IPS-NIHi11 (cell line): ENCODE measurements at places on chromosomes 4 and X.

DNA sequence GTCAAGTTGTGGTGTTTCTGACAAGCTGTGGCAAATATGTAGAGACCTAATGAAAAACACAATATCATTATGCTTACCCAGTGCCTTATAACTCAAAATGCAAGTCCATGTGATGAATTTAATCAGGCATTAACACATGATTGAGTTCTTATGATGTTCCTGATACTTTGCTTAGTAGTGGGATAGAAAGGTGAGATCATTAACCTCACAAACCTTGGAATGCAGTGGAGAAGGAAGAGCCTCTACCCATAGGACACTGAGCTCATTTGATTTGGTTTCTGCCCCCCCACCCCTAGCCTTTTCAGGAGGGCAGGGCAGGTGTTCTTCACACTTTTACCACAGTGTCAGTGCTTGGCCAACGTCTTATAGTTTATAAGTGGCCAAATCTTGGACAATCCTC lies 683.6 kb upstream of the CPEB2 start:
- DNase-seq = no peak

DNA sequence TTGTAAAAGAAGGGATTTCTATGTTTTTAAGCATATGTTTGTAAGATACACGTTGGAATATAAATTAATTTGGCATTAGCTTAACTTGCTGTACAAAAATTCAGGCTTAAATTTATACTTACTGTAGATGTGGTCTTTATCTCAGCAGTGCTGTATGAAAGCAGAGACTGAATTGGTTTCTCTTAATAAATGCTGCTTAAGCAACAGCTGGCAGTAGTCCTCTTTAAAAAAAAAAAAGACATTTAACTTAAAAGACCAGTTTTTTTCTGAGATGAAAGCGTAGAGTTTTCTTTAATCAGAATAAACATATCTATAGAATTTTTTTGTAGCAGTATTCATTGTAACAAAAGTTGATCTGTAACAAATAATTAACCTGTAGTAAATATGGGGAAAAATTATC lies 124.6 kb downstream of the RAP1GDS1 start:
- no peak for DNase-seq

GRCh38 chr4:10006231-10006600 lies 15.1 kb downstream of the SLC2A9 start:
- DNase-seq = peak; percentile 29

DNA sequence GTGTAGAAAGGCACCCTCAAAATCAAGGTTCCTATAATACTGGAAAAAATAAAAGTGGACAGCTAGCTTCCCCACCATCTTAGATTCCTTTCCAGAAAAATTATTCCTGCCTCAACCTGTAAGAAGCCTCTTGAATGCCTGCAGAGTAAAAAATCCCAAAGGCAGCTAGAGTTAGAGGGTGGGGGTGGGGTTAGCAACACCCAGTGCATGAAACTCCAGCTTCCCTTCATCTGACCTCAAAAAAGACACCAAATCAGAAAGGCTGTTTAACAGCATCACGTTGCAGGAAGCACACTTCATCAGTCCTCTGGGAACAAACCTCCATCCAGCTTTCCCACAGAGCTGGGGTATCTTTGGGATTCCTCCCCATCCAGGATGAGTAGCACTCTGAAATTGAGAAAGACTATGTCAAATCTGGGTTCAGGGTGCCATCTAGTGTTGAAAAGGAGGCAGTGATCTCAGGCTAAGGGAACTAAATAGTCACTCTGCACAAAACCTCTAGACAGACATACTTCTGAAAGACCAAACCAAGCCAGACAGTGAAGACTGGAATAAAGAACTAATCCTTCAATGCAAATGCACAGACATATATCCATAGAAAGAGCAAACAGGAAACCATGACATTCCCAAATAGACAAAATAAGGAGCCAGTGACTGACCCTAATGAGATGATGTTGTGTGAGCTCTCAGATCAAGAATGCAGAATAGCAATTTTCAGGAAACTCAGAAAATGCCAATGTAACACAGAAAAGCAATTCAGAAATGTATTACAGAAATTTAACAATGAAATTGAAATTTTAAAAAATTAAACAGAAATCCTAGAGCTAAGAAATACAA lies 97.9 kb downstream of the ARHGEF9 start:
- peak; percentile 42 for DNase-seq

DNA sequence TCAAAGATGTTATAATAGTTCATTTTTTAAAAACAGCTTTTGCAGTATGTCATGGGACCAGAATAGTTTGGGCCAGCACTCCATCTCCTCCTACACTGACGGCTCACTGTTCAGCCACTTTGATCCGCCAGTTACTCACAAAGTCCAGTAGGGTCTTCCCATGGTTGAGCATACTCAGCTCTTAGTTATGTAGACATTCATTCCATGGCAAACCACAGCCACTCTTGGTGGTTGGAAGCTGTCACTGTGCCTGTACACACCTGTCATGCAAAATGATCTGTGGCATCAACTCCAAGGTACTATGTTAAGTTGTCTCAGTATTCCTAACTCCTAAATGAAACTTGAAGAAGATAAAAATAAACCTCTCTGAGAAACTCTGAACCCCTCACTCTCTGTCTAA lies 127.2 kb downstream of the NR3C2 start:
- no peak for DNase-seq

GRCh38 chrX:118534716-118535493 lies 39.3 kb downstream of the DOCK11 start:
- DNase-seq = no peak

DNA sequence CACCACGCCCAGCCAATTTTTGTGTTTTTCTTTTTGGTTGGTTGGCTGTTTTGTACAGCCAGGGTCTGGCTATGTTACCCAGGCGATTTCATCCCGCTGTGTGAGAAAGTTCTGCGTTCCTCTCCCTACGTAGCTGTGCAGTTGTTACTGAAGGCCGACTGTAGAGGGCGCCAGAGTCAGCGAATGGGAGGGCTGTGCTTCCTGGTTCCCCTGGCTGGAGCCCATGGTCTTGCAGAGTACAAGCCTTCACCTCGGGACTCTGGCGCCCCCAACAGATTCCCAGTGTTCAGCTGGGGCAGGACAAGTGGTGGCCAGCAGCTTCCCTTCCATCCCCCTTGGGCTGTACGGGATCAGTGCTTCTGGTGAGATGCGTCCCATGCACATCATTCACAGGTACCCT lies 5.6 kb upstream of the CT45A1 start:
- peak; percentile 72 for DNase-seq

GRCh38 chr4:108738003-108738706 lies 24.7 kb downstream of the ETNPPL start:
- DNase-seq = no peak

DNA sequence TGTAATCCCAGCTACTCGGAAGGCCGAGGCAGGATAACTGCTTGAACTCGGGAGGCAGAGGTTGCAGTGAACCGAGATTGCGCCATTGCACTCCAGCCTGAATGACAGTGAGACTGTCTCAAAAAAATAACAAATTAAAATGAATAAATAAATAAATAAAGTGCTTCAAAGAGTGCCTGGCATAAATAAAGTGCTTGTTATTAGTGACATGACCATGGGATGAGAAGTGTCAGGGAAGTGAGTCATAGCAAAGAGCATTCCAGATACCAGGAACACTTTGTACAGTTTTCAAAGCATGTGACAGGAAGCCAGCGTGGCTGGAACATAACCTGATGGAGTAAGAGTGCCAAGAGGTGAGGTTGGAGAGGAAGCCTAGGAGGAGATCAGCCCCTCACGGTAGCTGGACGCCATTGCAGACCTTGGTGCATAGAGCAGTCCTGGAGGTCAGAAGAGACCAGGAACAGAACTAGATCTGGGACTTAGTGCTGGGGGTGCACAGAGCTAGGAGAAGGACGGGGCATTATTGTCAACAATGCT lies 6.0 kb upstream of the WDR13 start:
- DNase-seq = no peak

DNA sequence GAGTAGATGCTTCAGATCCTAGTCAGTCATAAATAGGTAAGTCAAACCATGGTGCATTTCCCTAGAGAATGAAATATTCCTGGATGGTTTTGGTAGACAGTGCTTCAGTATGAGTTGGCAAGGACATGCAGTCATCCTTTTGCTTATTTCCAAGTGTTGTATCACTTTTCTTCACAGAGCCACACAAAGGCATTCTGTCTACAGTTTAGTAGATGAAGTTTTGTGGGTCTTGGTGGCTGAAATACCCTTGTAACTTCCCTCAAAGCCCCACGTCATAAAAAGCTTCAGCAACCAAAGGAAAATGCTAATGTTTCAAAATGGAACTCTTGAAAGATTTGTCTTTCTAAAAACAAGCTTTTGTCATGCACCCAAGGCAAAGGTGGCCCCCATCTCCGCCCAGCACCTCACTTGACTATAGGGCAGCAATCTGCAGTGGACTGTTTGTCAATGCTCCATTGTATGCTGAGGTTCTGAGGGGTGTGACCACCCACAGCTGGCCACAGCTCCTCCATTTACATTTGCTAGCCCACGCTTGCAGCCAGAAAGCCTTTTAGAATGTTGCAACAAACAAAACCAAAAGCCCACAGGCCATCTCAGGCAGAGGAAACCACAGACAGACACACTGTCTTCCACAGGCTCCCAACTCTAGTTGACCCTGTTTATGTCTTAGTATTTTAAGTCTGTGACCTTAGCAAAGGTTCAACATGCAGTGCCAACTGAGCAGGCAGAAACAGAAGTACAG lies 87.1 kb upstream of the FAM9C start:
- DNase-seq = peak; percentile 13

DNA sequence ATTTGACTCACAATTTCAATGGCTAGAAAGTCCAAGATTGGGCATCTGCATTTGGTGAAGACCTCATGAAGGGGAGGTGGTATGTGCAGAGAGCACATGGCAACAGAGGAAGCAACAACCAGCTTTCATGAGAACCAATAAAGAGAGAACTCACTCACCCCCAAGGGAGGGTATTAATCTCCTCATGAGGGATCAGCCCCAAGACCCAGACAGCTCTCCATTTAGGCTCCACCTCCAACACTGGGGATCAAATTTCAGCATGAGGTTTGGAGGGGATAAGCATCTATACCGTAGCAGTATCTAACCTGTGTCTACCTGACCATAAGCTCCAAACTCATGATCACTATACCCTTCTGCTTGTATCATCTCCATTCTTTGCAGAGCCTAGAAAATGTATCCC lies 9.3 kb upstream of the TBC1D19 start:
- DNase-seq = peak; percentile 17

DNA sequence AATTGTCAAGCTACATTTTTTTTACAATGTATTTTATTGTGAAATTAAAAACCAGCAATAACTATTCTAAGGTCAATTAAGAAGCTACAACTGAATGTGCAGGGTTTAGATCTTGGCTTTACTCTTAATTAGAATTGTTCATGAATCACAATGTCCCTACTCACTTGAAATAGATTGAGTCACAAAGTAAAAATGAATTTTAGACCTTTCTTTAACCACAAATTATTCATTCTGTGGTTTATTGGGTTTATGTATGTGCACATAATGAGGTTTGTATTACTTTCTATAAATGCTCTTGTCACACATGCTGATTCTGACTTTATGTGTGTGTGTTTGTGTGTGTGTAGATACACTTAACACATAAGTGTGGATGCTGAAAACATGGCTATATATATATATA lies 647.0 kb upstream of the AADAT start:
- no peak for DNase-seq

- DNase-seq = no peak
Measured at GRCh38 chr4:123877551-123877950, 481.0 kb downstream of the SPRY1 start.

DNA sequence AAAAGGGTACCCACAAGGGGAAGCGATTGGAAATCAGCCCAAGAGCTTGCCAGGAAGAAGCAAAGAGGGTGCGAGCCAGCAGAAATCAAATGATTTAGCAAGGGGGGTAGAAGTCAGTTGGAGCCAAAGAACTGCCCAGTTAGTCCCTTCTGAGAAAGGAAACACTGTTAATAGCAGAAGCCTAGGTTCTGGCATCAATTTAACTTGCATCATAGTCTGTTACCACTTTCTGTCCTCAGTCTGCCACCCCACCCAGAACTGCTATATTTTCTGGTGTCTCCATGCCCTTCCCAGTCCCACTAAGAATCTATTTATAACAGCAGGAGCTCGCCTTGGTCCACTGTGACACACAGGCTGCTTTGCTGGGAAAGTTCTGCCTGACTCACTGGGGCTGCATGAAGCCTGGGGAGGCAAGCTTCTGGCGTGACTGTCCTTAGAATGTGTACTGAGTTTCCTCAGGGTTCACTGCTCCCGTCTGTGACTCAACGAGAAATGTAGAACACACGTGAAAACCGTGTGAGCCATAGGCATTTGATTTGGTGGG lies 157.8 kb upstream of the TTC29 start:
- DNase-seq = no peak

GRCh38 chr4:150579551-150580234 lies 2.3 kb upstream of the MAB21L2 start:
- no peak for DNase-seq

DNA sequence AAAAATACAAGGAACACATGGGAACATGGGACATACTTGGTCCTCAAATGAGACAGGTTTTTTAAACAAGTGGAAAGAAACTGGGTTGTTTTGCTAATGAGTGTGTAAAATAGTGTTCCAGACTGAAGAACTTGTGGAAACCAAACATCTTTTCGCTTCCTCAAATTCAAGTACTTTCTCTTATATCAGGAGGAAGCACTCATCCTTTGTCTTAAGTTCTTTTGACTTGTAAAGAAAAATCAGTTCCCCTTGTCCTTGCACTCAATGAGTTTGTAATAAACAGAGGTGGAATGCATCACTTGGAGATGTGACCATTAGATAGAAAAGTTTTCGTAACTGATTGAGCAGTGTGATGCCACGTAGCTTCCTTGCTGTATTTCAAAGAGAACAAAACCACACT lies 101.1 kb downstream of the PHOX2B start:
- no peak for DNase-seq

DNA sequence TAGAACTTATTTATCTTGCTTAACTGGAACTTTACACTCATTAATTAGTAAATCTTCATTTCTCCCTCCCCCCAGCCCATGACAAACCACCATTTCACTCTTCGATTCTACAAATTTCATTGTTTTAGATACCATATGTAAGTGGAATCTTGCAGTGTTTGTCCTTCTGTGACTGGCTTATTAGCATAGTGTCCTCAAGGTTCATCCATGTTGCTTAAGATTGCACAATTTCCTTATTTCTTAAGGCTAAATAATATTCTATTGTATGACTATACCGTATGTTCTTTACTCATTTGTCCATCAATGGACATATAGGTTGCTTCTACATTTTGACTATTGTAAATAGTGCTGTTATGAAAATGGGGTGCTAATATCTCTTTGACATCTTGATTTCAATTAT lies 24.5 kb upstream of the RNF212 start:
- no peak for DNase-seq

GRCh38 chr4:118950224-118950623 lies 61.6 kb downstream of the SYNPO2 start:
- no peak for DNase-seq
